ENCODE measurements at places on chromosomes 3 and 15.

DNA sequence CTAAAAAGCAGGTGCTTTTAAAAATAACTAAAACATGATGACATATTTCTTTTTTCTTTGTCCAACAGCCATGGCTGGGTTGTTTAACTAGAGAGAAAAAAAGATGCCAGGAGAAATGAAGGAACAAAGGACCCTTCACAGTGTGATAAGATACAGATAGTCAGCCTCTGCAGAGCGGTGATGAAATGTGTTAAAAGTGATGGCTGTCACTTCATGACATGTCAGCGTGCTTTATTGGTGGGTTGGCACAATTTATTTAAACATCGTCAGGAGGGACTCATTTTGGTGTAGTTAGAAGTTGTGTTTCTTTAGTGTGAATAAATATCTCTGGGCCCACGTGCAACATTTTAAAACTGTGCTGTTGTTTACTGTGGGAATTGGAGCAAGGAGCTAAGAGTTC is 887.4 kb upstream of the CFAP20DC start:
- DNase-seq, result no peak

DNA sequence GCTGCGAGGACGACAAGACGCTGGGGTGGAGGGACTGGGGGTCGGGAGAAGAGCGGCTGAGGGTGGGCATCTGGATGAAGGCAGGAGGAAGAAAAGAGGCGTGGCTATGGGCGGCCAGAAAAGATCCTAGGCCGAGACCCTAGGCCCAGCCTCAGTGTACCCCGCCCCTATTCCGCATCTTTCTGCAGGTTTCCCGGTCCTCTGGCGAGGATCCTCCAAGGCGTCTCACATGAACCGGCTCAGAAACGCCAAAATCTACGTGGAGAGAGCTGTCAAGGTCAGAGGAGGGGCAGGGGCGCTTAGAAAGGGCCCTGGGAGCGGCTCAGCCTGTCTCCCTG is 340 bp downstream of the TTLL3 start:
- no peak for DNase-seq

GRCh38 chr15:58463815-58464650 is 32.2 kb downstream of the LIPC start:
- DNase-seq, result no peak

DNA sequence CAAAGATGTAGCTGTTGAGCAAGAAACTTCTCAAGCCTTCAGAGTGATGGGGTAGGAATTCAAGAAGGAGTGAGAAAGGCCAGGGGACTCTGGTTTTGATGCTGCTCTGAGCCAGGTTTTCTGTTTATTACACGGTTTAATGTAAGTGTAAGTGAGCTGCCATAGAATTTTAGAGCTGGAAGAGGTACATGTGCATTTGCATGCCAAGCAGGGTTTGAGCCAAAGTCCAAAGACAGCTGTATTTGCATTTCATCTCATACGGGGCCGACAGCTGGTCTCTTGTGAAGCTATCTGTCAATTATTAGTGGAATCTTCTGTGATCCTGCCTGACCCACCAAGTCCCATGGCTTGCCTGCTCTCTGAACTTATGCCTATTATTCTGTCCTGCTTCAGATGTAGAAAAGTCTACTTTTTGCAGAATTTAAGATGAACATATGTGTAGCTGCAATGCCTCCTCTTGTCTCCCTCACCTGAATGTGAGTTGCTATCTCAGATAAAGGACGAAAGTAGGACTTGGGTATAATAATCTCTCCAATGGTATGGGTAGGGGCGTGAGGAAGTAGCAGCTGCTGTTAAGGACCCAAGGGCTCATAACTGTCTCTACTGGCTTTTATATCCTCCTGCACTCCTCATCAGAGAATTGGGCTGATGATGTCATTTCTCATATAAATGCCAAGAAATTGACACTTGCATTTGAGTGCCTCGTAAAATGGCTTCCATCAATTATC is 160.0 kb downstream of the SQOR start:
- DNase-seq, result no peak

DNA sequence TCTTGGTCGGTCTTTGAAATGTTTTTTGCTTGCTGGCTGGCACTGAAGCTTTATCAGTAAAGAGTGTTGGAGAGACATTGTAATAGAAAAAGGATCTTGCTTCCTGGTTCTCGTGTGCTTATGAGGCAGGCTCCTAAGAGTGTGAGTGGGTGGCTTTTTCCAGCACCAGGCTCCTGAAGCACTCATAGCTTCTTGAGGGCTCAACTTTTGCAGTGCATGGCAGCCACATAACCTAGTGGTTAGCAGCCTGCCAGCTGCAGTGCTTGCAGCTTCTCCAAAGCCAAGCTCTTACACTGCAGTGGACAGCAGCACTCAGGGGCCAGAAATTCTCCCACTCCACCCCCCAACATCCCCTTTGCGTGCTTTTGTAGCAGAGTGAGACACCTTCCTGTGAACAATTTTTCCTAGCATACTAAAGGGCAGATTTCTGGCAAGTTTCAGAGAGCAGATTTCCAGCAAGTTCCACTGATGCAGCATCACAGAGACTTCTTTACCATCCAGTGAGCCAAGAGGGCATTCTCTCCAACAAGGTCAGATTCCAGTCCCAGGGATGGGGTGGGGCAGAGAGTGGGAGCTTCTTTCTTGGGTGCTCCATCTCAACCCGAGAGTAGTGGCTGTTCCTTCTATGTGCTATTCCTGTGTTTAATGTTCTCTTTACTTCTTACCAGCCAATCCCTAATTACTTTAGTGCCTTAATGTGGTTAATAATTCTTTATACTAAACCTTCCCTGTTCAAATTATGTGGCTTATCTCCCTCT is 15.8 kb upstream of the ARHGEF26 start:
- DNase-seq, result no peak

GRCh38 chr3:25967385-25967784 is 177.5 kb downstream of the OXSM start:
- DNase-seq, result no peak

GRCh38 chr3:123528130-123528529 is 56.7 kb downstream of the HACD2 start:
- DNase-seq, result no peak

DNA sequence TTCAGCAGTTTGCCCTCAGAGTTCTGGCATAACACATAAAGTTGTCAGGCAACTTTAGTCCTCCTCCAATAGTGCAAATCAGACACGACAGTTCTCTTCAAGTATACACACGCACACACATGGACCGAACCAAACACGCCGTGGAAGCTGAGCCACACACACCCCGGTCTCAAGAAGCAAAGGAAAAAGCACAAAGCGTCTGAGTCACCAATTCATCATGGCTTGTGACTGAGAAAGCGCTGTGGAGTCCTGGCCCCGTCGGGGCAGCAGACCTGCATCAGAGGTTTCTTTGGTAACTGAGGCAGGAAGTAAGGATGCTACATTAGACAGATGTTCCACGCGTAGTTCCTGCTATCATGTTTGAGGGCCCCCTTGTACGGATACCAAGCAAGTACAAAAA is 85.7 kb downstream of the VGLL4 start:
- DNase-seq, result no peak

DNA sequence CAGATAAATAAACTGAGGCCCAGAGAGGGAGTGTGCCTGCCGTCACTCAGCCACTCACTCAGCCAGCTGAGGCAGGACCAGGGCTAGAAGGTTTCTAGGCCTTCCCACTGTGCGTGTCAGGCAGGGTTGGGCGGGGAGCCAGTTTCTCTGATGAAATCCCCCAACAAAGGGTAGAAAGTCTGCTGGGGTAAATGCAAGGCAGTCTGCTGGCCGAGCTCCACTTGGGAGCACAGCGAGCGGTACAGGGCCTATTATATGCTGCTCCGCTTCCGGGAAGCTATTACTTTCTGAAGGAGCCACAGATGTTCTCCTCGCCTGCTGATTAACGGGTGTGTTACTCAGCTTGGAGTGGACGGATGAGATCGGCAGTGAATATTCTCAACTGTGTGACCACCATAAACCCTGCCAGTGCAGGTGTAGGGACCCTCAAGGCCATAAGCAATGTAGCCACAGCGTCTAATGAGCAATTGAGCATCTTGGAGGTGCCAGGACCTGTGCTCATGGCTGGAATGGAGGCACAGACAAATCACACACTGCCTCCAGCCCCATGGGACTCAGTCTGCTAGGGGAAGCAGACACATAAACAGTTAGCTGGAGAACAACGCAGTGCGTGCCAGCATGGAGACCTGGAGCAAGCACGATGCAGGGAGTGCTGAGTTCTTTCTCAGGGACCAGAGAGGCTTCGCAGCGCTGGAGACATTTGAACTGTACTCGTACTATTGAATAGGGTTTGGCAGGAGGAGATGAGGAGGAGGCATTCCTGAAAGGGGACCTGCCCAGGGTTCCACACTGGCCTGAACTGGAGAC is 42.1 kb downstream of the CORO2B start:
- DNase-seq, result peak; percentile 96

GRCh38 chr3:133117342-133117741 is 79.2 kb downstream of the TMEM108 start:
- no peak for DNase-seq

- DNase-seq, result no peak
Measured at GRCh38 chr15:27853624-27854455, 245.3 kb downstream of the OCA2 start.

DNA sequence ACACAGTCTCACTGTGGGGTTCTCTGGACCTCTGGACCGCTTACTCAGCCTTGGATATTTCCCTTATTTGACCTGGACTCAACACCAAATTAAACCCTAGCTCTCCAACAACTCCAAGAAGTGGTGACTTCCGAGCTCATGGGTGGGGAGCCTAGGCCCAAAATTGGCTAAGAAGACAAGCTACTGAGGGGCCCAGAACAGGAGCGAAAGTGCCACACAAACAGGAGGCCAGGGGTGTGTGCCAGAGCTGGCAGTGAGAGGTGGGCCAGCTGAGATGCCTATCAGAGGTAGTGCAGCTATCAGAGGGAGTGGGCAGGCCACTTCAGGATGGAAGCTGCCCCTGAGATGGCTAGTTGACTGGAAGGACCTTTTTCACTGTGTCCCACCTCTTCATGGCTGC is 151.1 kb upstream of the PRR20G start:
- DNase-seq, result no peak

GRCh38 chr3:115228266-115228665 is 81.2 kb upstream of the ZBTB20 start:
- DNase-seq, result no peak

DNA sequence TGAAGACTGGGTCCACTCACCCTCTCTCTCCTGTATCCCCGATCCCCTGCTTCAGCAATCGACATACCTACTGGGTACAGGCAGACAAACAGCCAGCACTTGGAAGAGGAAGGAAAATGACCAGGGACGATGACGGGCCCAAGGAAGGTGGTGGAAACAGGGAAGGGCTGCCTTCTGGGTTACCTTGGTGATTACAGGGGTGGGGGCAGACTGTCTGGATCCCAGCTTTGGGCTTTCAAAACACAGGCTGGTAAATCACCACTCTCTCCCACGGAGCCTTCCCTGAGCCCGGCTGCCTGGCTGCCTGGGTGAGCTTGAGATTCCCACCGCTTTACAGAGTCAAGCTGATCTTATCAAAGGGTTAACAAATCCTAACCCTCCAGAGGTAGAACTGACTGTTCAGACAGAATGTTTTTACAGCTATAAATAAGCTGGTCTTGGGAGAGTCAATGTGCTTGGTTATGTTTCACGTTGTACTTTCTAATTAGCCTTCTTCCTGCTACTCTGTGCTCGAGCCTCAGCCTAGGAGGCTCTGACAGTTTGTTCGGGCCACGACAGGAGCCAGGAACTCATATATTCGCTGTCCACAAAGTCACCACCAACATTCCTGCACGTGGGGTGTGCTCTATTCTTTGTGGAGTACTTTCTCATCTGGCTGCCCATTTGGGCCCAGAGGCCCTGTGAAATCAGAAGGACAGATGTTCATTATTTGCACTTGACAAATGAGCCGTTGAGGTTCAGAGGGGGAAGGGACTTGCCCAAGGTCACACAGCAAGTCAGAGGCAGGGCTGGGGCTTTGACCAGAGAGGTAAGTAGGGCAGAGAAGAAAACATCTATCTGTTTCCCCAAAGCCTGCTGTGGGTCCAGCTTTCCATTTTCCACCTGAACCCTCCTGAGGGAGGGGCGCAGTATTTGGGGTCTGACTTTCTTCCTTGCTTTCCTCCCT is 63.5 kb downstream of the FEM1B start:
- no peak for DNase-seq

All from pons (tissue), 1 donor.